ENCODE measurements at places on chromosomes 4 and X. TPM values are rescaled to one million over a fixed set of nuclear protein-coding genes. Genes with fewer than 3 reads are reported as not detected.

DNA sequence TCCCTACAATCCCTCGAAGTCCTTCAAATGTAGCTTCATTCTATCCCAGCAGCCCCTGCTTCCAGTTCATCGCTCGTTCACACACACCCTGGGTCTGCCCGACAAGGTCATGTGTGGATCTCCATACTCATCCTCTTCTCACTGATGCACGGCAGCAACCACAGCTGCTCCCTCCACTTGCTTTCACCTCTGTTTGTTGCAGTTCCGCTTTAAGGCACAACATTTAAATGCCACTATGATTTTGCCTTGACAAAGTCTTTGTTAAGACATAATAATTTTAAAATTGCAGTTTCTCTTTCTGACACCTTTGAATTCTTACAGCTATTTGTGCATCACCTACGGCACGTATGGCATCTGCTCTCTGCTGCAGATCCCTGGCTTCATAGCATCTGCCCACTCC lies 1.8 kb downstream of the ODAPH start:
- no peak for DNase-seq

DNA sequence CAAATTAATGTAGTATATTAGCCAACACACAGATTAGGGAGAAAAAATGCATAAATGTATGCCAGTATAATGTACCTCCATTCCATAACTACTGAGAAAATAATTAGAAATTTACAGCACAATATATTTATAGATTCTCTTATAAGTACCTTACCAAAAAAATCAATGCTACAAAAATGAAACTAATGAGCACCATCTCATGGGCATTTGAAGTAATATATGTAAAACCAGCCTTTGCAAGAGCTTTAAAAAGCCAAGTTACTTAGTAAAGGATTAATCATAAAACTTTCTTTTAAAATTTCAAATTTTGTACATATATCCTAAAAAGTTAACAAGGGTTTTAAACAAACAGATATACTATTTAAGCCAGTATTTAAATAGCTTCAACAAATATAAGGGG lies 43.2 kb downstream of the LRBA start:
- no peak for DNase-seq

- DNase-seq = no peak
Measured at GRCh38 chrX:22968494-22968893, 31.3 kb upstream of the DDX53 start.

DNA sequence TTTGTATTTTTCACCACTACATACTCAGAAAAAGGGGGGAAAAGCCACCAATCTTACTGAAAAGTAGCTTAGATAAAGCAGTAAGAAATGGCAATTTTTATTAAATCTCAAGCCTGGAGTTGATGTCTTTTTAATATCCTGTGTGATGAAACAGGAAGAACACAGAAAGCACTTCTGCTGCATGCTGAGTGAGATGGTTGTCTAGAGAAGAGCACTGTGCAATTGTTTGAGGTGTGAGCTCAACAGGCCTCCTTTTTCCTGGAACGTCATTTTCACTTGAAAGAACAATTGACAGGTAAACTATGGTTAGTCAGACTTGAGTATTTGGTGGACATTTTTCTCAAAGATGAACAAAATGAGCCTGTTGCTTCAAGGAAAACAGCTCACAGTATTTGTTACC lies 73.9 kb downstream of the RTL5 start:
- no peak for DNase-seq

The ENPEP gene
- 29.7 TPM for polyA plus RNA-seq

The HHIP gene
- 3.5 TPM for polyA plus RNA-seq

The MAGEA11 gene
- not detected for polyA plus RNA-seq
